ENCODE measurements at places on chromosomes 4 and X.
A peak's percentile ranks its signal among the peaks of the same experiment; 100 is the strongest.

- DNase-seq, result peak; percentile 58
These were observed 229.0 kb downstream of the ANK2 start for GRCh38 chr4:113278324-113278934.

DNA sequence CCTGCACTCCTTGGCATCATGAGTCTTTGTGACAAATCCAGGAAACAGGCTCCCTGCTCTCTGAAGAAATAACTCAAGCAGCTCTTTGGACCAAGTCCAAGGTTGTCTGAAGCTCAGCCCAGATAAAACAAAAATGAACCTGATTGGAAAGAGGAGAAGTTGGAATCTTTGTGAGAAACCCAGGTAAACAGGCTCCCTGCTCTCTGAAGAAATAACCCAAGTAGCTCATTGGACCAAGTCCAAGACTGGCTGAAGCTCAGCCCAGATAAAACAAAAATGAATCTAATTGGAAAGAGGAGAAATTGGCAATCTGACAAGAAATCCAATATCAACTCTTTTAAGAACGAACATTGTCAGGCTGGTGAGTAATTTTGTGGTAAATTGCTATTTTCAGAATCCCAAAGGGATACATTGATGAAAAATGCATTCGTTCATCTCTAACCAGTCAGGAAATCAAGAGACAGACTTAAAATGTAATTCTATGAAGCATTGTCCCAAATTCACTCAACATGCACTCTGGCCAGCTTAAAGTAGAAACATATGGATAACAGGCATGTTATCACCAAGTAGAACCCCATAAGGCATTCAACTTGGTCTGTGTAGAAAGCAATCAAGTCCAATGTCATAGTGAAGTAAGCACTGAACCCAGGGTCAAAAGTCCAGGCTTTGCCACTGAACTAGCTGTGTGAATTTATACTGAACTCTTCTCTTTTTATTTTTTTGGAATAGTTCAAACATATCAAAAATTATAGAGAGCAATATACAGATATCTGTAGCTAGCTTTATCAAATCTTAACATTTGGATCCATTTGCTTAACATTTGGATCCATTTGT lies 16.8 kb upstream of the NFXL1 start:
- no peak for DNase-seq

- no peak for DNase-seq
These were observed 103.8 kb upstream of the QRFPR start for GRCh38 chr4:121484633-121485032.

DNA sequence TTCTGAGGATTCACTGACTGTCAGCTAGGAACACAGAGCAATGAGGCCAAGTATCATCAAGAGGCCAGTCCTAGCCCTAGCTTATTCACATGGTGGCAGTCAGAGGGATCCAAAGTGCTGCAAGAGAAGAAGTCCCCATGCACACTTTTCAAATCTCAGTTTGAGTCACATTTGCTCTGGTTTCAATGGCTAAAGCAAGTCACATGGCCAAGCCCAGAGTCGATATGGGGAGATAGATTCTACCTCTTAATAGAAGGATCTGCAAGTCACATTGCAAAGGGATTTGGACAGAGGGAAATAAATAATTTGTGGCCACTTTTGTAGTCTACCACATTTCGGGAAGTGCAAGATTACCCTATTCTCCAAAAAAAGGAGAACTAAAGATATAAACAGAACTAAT lies 3.7 kb upstream of the LCORL start:
- no peak for DNase-seq

DNA sequence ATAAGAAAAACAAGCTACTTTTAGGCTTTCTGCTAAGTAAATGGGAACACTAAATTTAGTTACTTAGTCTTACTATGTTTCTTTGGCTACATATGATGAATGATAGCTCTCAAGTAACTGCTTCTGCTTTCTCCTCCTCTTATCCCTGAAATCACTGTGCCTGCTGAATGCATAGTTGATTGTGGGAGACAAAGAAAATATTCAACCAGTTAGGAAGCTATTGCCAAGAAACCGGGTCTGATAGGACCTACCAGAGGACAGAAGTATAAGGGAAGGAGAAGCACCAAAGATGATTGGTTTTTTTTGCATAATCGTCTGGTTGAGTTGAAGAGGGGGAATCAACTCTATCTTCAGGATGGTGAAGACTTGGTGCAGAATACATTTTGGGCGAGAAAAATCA lies 28.0 kb upstream of the NDUFC1 start:
- DNase-seq, result no peak

GRCh38 chr4:128718768-128719167 lies 90.7 kb upstream of the JADE1 start:
- no peak for DNase-seq

DNA sequence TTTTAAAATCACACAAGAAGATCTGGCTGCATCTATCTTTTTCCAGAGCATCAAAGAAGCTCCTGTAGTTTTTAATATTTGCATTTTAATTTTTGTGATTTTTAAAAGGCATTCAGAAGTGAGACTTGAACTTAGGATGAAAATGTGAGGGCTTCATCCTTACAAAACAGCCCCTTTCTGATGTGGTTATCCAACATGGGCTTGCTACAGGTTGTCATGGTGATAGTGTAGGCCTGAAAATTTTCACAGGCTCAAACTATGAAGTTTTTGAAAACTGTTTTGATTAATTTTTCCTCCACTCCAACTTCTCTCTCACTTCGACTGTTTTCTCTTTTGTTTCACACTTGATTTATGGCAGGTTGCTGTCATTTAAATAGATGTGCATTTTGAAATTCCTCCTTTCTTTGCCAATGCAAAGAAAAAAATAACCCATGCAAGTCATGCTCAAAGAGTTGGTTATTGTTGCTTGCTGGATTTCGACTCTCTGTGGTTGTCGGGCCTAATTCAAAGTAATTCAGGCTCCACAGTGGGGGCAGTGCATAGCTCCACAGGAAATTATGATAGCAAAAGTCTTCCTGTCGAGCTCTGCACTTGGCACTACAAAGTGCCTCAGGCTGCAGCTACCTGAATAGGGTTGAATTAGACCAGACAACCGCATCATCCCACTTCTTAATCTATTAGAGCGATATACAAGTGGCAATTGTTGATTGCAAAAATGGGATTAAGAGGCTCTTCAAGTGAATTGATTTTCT lies 201.0 kb upstream of the GPR101 start:
- no peak for DNase-seq

GRCh38 chr4:164359881-164360280 lies 394.1 kb upstream of the SMIM31 start:
- no peak for DNase-seq

DNA sequence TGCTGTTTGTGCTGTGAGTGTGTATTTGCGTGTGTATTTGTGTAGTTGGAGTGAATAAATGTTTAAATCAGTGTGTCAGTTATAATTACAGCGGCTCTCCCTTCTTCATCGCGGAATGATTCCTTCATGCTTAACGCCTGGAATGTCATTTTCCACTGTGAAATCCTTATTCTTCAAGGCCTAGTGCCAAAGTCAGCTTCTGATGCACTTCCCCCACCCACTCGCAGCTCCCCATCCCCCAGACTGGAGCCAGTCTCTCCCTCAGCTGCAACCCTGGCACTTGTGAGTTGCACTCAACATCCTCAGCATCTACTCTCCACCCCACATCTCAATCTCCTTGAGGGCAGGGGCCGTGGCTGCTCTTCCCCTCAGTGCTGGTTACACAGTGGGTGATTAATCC lies 583.0 kb downstream of the BCOR start:
- no peak for DNase-seq

DNA sequence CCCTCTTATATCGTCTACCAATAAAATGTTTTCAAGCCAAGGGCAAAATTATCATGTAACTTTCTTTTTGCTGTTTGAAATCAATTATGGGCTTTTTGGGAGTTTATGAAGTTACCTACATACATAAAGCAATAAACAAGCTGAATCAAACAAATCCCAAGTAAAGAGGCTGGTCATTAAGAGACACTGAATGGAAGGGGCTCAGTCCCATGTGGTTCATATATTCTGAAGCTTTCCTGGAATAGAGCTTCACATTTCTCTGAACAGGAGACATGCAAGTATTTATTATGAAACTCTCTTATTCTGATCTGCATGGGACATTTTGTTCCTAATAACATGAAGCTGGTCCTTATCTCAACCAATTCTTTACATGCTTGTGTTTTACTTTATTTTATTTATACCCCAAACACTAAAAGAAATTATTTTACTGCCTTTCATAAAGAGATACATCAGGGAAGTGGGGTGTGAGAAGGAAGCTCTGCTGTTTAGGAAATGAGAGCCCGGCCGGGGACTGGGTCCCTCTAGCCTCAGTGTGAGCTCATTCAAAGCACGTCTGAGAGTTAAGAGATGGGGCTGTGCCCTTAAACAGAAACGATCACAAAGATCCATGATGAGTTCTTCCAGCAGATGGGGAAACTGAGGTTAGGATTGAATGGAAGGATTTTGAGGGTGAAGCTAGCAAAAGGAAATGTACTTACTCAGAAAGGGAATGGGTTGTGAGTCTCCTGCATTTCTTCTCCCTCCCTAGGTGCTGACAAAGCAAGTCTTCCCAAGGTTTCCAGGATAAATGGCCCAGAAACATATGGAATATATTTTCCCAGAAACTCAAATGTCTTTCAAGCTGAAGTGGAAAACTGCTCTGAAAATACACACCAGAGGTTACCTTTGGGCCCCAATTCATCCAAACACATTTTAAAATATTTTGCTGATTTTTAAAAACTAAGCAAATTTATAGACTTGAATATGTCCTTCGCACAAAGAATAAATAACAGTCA lies 93.1 kb upstream of the LNX1 start:
- no peak for DNase-seq

DNA sequence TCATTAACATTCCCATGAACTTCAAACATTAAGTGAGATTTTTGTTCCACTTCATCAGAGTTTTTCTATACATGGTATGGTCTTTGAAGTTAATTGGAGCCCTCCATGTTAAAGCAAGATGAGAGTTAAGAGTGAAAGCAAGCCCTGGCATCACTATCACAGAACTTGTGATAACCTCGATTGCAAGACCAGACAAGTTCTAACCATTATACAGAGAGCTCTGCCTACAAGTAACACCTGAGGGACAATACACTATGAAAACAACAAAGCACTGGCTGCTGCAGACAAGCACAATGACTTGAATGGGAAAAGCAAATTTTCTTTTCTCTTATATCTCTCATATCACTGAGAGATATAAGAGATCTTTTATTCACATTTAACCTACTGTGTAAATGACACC lies 126.6 kb upstream of the GYPA start:
- DNase-seq, result no peak

GRCh38 chr4:170938588-170938987 lies 848.8 kb upstream of the AADAT start:
- DNase-seq, result no peak

- DNase-seq, result no peak
These were observed 501.9 kb downstream of the GABRG1 start for GRCh38 chr4:45621971-45622370.

DNA sequence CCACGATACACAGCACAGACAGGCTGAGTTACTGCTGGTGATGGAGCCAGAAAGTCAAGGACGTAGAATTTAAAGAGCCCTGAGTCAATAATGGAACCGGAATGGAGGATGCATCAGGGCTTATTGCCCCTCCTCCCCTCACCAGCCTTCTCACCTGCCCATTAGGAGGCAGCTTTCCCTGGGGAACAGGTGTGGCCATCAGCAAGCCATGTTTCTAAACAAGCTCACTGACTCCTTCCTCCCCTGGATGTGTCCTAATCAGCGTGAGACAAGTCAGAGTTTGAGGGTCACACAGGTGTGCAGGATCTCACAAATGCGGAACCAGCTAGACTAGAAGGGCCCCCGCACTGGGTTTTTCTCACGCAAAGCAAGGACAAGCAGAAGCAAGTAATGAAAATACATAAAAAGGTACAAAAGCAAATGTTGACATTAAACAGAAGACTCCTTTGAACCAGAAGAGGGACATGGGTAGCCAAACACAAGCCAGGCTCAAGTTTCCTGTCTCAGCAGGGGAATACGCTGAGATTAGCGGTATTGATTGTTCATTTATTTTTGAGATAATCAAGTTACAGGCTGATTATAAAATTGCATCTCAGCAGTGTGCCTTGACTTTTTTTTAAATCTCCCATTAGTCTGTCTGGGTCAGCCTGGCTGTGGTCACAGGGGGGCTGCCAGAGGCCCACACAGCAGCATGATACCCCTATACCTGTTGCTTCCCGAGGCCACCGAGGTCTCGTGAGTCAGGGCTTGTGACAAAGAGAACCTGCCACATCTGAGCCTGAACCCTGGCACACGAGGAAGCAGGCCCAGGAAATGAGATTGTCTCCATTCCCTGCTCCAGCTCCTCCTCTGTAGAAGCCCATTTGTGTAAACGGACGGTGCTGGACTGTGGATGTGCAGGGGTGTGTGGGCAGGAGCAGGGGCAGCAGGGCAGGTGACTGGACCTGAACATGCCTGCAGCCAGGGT lies 37.4 kb downstream of the CCKAR start:
- no peak for DNase-seq

- DNase-seq, result peak; percentile 13
These were observed 339 bp downstream of the CUL4B start for GRCh38 chrX:120560405-120560841.

GRCh38 chr4:47659342-47659741 lies 174.3 kb downstream of the ATP10D start:
- DNase-seq, result no peak

Data from activated T-cell treated with anti-CD3 and anti-CD28 coated beads for 48 hours (primary cell).